ENCODE measurements at places on chromosomes 3 and 15.
A peak's percentile ranks its signal among the peaks of the same experiment; 100 is the strongest.

DNA sequence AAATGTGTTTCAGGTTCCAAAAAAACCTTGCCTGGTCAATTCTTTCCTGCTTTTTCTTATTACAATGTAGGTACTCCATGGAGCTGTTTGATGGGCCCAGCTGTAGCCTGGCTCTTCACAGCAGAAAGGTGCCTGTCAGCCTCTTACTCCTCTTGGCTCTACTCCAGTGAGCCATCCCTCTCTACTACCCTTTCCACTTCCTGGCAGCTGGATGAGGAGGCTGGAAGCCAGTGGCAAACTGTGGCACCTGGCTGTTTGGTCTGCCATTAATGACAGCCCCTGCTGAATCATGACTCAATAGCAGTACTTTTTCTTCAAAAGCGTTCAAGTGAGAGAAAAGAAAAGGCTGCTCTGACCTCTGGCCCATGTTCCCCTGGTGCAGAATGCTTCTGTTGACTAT, 618.1 kb downstream of the PYDC2 start:
- H3K27ac ChIP-seq: no peak overlapping the region
- peaks cover 21% of the 10 kb centered on the region for H3K4me1 ChIP-seq
- DNase-seq: peak; percentile 21
- no peaks in the 10 kb centered on the region for H3K27me3 ChIP-seq
- H3K36me3 ChIP-seq: no peaks in the 10 kb centered on the region

DNA sequence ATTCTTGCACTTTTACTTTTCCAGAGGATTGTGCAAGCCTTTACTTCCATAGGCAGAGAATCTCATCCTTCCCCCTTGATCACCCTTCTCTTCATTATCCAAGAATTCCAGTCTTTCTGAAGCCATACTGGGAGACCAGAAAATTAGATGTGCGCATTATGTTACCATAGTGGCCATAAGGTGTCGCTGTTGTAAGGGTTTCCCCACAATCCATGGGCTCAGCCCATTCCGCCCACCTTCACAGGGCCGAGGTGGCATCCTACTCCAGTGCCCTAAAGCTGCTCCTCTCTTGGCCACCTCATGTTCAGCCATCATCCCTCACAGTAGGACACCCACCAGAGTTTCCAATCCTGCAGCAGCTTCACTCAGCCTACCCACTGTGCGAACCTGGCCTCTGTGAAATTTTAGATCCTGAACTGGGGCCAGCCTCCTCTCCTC, 35.0 kb downstream of the CTSH start:
- H3K4me1 ChIP-seq: peaks cover 3% of the 10 kb centered on the region
- H3K4me3 ChIP-seq: no peak overlapping the region
- peak; percentile 84 for DNase-seq
- H3K36me3 ChIP-seq: peaks cover 8% of the 10 kb centered on the region
- H3K27ac ChIP-seq: 0 out of 2 replicates have a peak overlapping the region, but pooled peaks have one; percentile 0

GRCh38 chr3:64111872-64112271, 88.6 kb upstream of the PSMD6 start:
- DNase-seq: peak; percentile 23
- no peak overlapping the region for H3K27ac ChIP-seq
- no peaks in the 10 kb centered on the region for H3K27me3 ChIP-seq
- no peak overlapping the region for H3K4me3 ChIP-seq
- H3K4me1 ChIP-seq: peaks cover 23% of the 10 kb centered on the region

DNA sequence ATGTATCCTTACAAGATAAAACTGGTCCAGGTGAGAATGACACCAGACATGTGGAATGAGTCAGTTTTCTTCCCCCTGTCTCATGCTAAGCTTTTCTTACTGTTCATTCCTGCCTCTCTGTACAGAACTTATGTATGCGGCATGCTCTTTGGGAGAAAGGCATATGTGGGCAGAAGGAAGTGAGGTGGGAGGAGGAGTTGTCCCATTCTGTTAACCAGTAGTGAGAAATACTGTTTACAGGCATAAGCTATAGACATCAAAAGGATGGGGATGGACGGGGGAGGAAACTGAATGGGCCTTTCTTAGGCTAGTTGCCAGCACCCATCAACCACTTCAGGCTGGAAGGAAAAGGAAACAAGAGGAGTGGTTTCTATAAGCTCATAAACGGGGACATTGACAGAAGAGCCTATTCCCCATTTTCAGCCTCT, 143.6 kb upstream of the BHLHE40 start:
- no peak overlapping the region for H3K27ac ChIP-seq
- H3K4me1 ChIP-seq: no peaks in the 10 kb centered on the region
- H3K27me3 ChIP-seq: no peaks in the 10 kb centered on the region
- H3K4me3 ChIP-seq: no peak overlapping the region
- DNase-seq: no peak

GRCh38 chr3:156615592-156616173, 58.7 kb upstream of the TIPARP start:
- no peaks in the 10 kb centered on the region for H3K27me3 ChIP-seq
- no peak overlapping the region for H3K27ac ChIP-seq
- no peak overlapping the region for H3K4me3 ChIP-seq
- no peaks in the 10 kb centered on the region for H3K4me1 ChIP-seq
- H3K36me3 ChIP-seq: no peaks in the 10 kb centered on the region

DNA sequence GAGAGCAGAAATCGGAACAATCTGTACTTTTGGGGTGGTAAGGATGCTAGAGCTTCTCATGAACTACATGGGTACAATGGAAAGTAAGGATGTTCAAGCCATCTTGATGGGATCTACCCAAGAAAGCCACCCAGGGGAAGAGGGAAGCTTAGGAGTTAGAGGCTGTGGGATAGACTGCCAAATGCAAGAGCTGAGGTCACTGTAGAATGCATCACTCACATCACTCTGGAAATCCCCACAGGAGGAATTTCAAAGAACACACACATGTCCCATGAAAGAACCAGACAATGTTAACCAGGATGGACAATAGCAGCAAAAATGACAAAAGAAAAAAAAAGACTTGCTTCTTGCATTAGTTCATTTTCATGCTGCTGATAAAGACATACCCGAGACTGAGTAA, 32.8 kb upstream of the UBE2E2 start:
- H3K4me3 ChIP-seq: no peak overlapping the region
- H3K27ac ChIP-seq: no peak overlapping the region
- no peaks in the 10 kb centered on the region for H3K4me1 ChIP-seq
- no peaks in the 10 kb centered on the region for H3K36me3 ChIP-seq
- no peak for DNase-seq
- H3K27me3 ChIP-seq: no peaks in the 10 kb centered on the region

- peaks cover 19% of the 10 kb centered on the region for H3K4me1 ChIP-seq
- H3K27ac ChIP-seq: no peak overlapping the region
- H3K36me3 ChIP-seq: no peaks in the 10 kb centered on the region
- DNase-seq: no peak
- H3K4me3 ChIP-seq: no peak overlapping the region
Measured at GRCh38 chr15:88482263-88482662, 14.8 kb downstream of the MRPS11 start.

GRCh38 chr3:172666873-172667694, 43.8 kb downstream of the NCEH1 start:
- H3K27ac ChIP-seq: no peak overlapping the region
- H3K27me3 ChIP-seq: no peaks in the 10 kb centered on the region
- DNase-seq: peak; percentile 94

DNA sequence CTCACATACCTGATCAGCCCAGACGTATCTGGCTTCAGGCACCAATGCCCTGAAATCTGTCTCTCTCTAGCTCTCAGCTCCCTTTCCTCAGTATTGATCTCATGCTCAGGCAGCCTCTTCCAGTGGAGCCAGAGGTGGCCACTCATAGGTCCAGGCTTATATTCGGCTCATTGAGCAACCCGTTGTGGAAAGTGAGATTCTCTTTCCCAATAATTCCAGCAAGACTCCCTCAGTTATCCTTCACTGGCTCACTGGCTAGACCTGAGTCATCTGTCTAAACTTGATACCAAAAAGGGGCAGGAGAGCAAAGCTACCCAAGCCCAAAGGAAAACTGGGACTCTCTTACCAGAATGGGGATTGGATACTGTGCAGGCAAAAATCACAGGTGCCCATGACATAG, 33.4 kb upstream of the FRMD4B start:
- no peak for DNase-seq
- no peaks in the 10 kb centered on the region for H3K36me3 ChIP-seq
- no peak overlapping the region for H3K27ac ChIP-seq
- no peaks in the 10 kb centered on the region for H3K4me1 ChIP-seq
- H3K27me3 ChIP-seq: no peaks in the 10 kb centered on the region
- no peak overlapping the region for H3K4me3 ChIP-seq

DNA sequence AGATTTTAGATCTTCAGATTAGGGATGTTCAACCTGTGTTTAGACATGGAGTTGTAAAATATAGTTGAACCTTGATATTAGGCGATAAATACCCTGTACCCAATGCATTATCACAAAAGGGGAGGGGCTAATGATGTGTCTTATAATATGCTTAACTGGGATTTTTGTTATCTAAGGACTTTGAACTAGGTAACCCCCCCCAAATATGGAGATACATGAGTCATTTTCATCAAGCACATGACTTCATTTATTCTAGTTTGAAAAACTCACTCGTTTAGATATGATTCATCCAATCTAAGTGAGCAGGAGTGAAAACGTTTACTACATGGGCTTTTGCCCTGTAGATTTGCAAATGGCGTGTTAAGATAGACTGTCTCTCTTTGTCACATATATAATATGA, 212.4 kb downstream of the IL5RA start:
- no peak for DNase-seq
- H3K36me3 ChIP-seq: no peaks in the 10 kb centered on the region
- no peak overlapping the region for H3K27ac ChIP-seq
- peaks cover 28% of the 10 kb centered on the region for H3K4me1 ChIP-seq
- no peaks in the 10 kb centered on the region for H3K27me3 ChIP-seq
- H3K4me3 ChIP-seq: no peak overlapping the region

DNA sequence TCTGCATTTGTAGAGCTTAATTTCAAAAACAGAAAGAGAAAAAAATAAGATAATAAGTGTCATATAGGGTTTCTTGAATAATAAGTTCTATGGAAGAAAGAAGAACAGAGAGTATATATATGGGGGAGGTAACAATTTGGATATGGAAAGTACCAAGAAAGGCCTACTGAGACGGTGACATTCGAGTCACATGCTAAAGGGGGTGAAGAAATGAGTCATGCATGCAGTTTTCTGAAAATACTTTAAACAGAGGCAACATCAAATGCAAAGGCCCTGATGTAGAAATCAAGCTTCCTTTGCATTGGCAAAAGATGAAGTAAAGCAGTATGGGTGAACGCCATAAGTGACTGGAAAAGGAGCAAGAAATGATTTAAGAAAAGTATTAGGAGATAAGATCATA, 371.6 kb upstream of the ZNF385D start:
- H3K27ac ChIP-seq: no peak overlapping the region
- H3K4me3 ChIP-seq: no peak overlapping the region
- no peaks in the 10 kb centered on the region for H3K36me3 ChIP-seq
- no peak for DNase-seq
- no peaks in the 10 kb centered on the region for H3K4me1 ChIP-seq
- H3K27me3 ChIP-seq: no peaks in the 10 kb centered on the region

- no peak overlapping the region for H3K4me3 ChIP-seq
- H3K27me3 ChIP-seq: no peaks in the 10 kb centered on the region
- H3K4me1 ChIP-seq: no peaks in the 10 kb centered on the region
- DNase-seq: peak; percentile 64
- no peaks in the 10 kb centered on the region for H3K36me3 ChIP-seq
Measured at GRCh38 chr15:61752001-61752400, 308.2 kb downstream of the VPS13C start.

- H3K27ac ChIP-seq: no peak overlapping the region
- no peaks in the 10 kb centered on the region for H3K27me3 ChIP-seq
- no peak overlapping the region for H3K4me3 ChIP-seq
- DNase-seq: peak; percentile 57
- H3K36me3 ChIP-seq: no peaks in the 10 kb centered on the region
- no peaks in the 10 kb centered on the region for H3K4me1 ChIP-seq
Measured at GRCh38 chr3:39124876-39125840, 17.7 kb downstream of the TTC21A start.

- H3K36me3 ChIP-seq: no peaks in the 10 kb centered on the region
- peak overlapping the region; percentile 1 for H3K27ac ChIP-seq
- peaks cover 27% of the 10 kb centered on the region for H3K4me1 ChIP-seq
- no peaks in the 10 kb centered on the region for H3K27me3 ChIP-seq
- DNase-seq: peak; percentile 73
Measured at GRCh38 chr15:27481768-27482167, 510.8 kb downstream of the GABRG3 start.

- peaks cover 23% of the 10 kb centered on the region for H3K4me1 ChIP-seq
- no peak overlapping the region for H3K4me3 ChIP-seq
- no peak overlapping the region for H3K27ac ChIP-seq
- H3K36me3 ChIP-seq: no peaks in the 10 kb centered on the region
Measured at GRCh38 chr3:117118604-117119003, 409.0 kb downstream of the TUSC7 start.

DNA sequence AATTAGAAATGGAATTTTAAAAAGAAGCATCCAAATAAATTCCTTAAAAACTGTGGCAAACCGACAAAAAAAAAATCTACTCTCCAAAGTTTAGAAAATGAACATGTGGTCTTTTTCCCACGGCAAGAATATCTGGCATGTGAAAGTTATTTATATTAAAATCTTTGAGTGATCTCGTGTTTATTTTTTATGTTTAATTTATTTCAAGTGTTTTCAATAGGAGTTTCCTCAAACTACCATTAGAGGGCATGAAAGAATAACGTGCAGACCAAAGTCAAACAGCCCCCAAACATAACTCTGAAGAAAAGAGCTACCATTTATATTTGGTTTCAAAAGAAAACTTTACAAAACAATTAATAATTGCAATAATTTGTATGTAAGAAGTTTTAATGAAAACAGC, 286.4 kb downstream of the ZIC4 start:
- H3K27ac ChIP-seq: no peak overlapping the region
- H3K4me3 ChIP-seq: no peak overlapping the region
- H3K27me3 ChIP-seq: no peaks in the 10 kb centered on the region
- H3K36me3 ChIP-seq: no peaks in the 10 kb centered on the region
- DNase-seq: peak; percentile 44

GRCh38 chr3:23239211-23240068, 36.3 kb downstream of the UBE2E2 start:
- no peaks in the 10 kb centered on the region for H3K27me3 ChIP-seq
- no peaks in the 10 kb centered on the region for H3K36me3 ChIP-seq
- peaks cover 40% of the 10 kb centered on the region for H3K4me1 ChIP-seq
- no peak overlapping the region for H3K4me3 ChIP-seq

DNA sequence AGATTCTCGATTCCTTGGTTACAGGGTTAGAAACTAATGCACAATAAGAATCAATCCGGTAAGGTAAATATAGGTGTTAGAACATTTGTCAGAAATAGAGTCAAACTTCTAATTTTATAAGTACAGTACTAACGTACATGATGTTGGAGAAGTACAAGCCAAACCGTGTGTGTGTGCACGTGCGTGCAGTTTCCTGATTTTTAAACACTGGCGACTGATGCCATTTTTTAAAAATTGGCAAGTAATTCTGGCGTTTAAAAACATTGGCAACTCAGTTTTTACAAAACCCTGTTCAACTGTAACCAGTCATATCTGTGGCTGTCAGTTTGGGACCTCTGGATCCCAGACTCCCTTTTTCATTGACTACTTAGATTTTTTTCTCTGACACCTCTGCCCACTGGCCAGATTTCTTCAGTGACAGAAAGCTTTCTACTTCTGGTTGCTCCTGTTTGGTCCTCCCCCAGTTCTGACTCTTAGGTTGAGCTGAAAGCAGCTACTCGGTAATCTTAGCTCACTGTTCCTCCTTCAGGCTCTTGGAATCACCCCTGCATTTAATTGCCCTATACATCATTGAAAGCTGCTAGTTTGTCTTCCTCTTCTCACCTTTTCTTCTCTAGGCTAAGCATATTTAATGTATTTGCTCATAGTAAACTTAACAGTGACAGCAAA, 843 bp downstream of the ATG7 start:
- H3K4me1 ChIP-seq: peaks cover 7% of the 10 kb centered on the region
- no peaks in the 10 kb centered on the region for H3K36me3 ChIP-seq
- DNase-seq: no peak
- H3K4me3 ChIP-seq: peak overlapping the region; percentile 96
- H3K27me3 ChIP-seq: no peaks in the 10 kb centered on the region

GRCh38 chr3:48140336-48140757, 47.9 kb downstream of the CDC25A start:
- H3K27ac ChIP-seq: no peak overlapping the region
- H3K4me1 ChIP-seq: no peaks in the 10 kb centered on the region
- H3K4me3 ChIP-seq: no peak overlapping the region
- H3K27me3 ChIP-seq: no peaks in the 10 kb centered on the region
